NCI-H774 (cell line): ENCODE measurements at places on chromosomes 5 and 9.

GRCh38 chr5:180067986-180068385 is 3.6 kb downstream of the RNF130 start:
- DNase-seq: no peak

- DNase-seq: peak; percentile 74
Observed at GRCh38 chr5:72107131-72107900, at the start of gene MAP1B. Gene MAP1B (plus strand): TSS chr5:72107475. CDS start chr5:72107532, 57 bp downstream.

DNA sequence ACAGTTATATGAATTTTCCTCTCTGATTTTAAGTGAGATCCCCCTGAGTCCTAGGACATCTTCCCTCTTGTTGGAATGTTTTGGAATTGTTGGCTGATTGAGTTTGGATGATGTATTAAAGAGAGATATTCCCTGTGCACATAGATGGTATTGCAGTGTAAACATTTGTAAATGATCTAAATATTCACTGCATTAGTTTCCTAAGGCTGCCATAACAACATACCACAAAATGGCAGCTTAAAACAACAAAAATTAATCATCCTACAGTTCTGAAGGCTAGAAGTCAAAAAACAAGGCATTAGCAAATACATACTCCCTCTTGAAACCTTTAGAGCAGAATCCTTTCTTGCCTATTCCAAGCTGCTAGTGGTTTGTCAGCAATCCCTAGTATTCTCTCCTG is 38.0 kb upstream of the MROH2B start:
- DNase-seq: no peak

DNA sequence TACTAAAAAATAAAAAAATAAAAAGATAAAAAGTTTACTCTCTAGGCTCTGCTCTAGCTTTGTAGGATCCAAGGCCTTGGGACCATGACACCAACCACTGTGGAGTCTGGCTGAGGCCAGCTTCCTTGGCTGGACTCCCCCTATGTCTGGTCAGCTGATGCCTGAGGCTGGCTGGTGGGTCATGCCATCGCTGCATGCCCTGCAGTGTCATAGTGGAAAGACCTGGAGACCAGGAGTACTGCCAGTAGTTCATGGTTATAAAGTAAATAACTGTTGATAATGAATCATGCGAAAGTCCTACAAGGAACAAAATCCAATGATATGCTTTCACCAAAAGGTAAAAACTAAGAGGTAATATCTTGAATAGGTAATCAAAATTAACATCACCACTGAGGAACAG is 43.2 kb downstream of the GARNL3 start:
- no peak for DNase-seq

- no peak for DNase-seq
Observed at GRCh38 chr5:1294835-1295649, at the start of gene TERT. Gene TERT (minus strand): TSS chr5:1295068. CDS start chr5:1294989, 79 bp downstream.

DNA sequence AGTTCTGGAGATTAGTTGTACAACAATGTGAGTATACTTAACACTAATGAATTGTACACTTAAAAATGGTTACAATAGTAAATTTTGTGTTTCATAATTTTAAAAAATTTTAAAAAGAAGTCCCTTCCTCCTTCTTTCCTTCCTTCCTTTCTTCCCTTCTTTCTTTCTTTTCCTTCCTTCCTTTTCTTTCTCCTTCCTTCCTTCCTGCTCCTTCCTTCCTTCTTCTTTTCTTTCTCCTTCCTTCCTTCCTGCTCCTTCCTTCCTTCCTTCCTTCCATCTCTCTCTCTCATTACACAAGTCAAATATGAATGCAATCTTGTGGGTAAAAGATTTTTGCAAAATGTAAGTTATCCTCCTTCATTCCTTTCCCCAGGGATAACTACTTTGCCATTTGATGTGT is 97.1 kb upstream of the TBCA start:
- no peak for DNase-seq

DNA sequence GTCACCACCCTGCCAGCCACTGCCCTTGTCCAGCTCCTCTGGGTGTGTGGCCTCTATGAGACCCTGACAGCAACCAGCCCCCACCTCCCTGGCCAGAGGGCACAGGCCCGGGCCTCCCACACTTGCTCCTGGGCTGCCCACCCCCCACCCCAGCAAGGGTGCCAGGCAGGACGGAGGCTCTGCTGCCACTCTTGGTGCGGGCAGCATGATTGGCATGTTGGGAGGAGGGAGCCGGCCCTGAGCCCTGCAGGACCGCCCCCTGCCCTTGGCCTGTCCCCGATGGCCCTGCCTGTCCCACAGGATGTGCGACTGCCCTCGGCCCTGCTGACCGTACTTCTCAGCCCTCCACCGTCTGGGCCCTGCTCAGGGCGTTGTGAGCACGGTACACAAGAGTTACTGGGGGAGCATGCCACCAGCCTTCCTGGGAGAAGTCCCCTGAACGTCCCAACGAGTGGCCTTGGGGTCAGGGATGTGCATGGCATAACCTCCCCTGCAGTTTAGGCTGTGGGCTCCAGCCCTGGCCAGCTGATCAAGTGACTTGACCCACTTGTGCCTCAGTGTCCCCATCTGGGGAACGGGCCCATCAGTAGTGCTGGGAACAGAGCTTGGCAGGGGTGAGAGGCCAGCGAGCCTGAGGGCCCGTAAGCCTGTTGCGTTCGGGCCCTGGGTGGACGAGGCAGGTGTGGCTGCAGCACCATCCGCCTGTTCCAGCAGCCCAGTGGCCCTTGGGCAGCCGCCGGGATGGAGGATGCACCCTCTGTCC is 16.0 kb downstream of the GPSM1 start:
- DNase-seq: no peak

DNA sequence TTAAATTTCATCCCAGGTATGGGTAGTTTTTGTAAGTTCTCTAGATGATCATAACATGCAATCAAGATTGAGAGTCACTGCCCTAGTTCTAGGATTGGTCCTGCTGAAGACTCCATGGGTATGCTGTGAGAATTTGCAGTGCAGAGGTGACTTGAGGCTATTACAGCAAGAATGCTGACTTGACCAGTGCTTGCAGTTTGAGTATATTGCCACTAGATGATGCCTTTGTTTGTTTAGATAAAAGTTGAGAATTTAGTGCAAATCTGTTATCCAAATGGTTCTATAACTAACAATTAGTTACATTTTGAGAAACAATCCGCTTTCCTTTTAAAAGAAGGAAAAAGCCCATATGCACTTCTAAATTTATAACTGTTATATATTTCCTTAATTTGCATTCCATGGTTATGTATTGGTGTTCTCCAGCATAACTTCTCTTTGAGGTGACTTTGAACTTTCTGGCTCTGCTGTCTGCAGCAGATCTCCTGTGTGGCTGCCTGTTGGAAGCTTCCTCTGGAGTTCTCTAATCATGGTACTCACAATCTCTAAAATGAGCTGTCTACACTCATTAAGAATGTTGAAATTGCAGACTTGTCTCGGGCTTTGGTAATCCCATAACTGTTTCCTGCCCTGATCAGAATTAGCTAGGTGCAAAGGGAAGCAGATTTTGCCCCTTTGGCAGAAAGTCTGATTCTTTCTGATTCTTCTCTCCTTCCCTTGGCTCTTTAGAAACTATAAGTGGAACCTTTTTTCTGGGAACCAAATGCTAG is 24.9 kb downstream of the MELK start:
- no peak for DNase-seq

- no peak for DNase-seq
Observed at GRCh38 chr5:21225223-21226064, 1237.4 kb upstream of the CDH18 start.

GRCh38 chr5:73152411-73153388 is 20.3 kb upstream of the TMEM174 start:
- DNase-seq: no peak
